NCI-H1092 (cell line): ENCODE measurements at places on chromosomes 1 and 21.

GRCh38 chr1:79323239-79324025 lies 316.9 kb upstream of the ADGRL4 start:
- no peak for DNase-seq

- DNase-seq: no peak
Observed at GRCh38 chr1:51794260-51794659, 84.3 kb downstream of the NRDC start.

- DNase-seq: no peak
Observed at GRCh38 chr21:25079053-25079452, 528.2 kb downstream of the MRPL39 start.

GRCh38 chr1:116794804-116795481 lies 40.7 kb downstream of the CD2 start:
- DNase-seq: no peak

GRCh38 chr1:158185770-158186169 lies 5.1 kb downstream of the CD1D start:
- no peak for DNase-seq

DNA sequence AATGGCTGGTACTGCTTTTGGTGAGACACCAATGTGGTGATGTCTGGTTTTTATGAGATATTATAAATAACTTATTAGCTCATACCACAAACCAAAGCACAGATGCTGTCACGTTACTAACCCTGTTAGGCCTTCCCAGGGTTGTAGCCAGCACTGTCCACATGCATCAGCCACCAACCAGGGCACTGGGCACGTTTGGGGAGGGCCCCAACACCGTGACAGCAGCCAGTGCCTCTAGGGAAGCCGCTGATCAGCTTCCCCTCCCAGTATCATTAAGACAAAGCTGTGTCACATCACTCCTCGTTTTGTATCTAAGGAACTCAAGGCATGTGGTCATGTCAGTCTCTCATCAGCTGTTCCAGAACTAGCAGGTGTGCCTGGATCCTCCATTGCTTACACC lies 13.9 kb downstream of the URB1 start:
- no peak for DNase-seq

- DNase-seq: no peak
Observed at GRCh38 chr1:36157115-36157903, 1.3 kb downstream of the MAP7D1 start.

GRCh38 chr21:36155603-36156338 lies 853 bp upstream of the DOP1B start:
- DNase-seq: no peak
